ENCODE measurements at places on chromosomes 3 and 15.

- peak; percentile 74 for DNase-seq
Observed at GRCh38 chr3:141498598-141499223, 11.9 kb downstream of the RASA2 start.

- DNase-seq, result no peak
Observed at GRCh38 chr3:165513715-165514701, 317.8 kb upstream of the SLITRK3 start.

DNA sequence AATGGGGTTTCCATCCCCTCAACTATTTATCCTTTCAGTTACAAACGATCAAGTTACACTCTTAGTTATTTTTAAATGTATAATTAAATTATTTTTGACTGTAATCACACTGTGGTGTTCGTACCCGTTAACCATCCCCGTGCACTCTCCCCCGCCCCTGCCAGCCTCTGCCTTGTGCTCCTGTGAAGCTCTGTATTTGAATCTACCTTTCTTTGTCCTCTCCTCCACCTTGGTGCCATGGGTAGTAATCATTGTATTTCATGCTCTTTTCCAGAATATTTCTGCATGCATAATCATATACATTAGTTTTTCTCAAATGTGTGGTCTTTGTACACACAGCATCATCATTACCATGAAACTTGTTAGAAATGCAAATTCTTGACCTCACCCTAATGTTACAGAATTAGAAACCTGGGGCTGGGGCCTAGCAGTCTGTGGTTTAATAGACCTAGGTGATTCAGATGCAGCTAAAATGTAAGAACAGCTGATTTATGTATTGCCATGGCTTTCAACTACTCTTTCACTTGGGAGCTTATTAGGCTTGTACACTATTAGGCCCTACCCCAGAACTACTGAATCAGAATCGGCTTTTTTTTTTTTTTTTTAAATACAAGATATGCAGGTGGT lies 91.5 kb downstream of the STT3B start:
- DNase-seq, result no peak

GRCh38 chr3:132416807-132417694 lies at the start of gene DNAJC13:
DNAJC13 (plus strand) TSS chr3:132417502; CDS start chr3:132434551, 17,049 bp downstream.
- peak; percentile 80 for DNase-seq

- no peak for DNase-seq
Observed at GRCh38 chr3:39428745-39429201, 22.3 kb downstream of the RPSA start.
